ENCODE measurements at places on chromosomes 7 and 10.

- no peak for DNase-seq
Observed at GRCh38 chr7:129723679-129724078, 112.2 kb downstream of the NRF1 start.

DNA sequence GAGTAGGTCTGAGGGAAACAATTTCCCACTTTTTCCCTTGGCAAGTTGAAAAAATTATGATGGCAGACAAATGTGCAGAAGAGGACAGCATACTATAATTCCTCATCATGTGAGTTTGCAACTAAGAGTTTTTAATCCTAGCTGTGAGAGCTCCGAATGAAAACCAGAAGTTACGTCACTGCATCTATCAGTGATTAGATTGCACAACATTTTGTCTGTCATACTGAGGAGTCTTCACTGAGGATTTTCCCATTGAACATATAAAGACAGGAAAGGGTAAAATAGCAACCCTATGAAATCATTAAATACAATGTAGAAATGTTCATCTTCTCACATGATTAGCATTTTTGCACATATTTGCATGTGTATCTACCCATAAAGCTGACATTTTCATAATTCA is 45.8 kb downstream of the ZNF736 start:
- no peak for DNase-seq

DNA sequence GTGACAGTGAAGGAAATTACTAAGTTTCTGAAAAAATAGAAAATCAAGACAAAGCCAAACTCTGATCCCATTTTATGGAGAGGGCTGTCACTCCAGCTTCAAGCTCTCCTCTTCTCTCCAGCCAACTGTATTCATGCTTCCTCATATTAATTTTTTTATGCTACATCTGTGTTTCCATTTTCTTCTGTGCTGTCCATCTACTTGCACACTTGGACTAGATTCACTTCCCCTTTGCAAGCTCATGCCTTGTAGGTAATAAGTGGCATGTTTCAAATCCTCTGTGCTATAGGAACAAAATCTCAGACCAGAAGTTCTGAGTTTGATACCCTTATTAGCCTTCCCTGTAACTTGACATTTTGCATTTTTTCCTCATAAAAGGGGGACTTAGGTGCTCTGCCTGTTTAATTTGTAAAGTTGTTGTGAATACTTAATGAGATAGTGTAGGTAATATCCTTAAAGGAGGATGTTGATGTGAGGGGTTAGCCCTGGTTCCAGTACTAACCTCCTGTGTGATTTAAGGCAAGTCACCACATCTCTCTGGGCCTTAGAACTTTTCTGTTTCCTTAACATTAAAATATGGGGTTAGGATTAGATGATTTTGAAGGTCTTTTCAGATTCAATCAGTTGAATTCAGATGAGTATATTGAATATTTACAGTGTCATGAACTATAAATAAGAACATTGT is 358.8 kb downstream of the BBS9 start:
- no peak for DNase-seq

DNA sequence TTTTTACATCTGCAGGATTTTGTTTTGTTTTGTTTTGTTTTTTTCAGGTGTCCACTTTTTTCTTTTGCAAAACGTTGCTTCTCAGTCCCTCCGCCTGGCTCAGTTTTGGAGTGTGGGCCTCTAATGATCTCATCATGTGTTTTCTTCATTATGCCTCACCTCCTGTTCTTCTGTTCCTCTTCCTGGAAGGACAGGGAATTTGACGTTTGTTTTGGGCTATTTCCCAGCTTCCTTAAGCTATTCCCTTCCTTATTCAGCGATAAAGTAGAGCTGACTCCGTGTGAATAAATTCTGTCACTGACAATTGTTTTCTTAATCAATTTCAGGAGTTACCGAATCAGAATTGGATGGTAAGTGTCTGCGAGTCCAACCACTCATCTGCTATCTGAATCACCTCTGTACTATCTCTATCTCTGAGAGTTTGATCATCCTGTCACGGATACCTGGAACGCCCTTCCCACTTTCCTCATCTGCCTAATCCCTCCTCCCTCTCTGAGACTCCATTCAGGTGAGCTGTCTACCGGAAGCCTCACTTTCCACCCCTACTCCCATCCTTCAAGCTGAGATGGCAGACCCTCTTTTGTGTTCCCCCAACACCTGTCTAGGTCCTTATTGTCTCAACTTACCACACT is 218.4 kb downstream of the GATA3 start:
- DNase-seq: no peak

DNA sequence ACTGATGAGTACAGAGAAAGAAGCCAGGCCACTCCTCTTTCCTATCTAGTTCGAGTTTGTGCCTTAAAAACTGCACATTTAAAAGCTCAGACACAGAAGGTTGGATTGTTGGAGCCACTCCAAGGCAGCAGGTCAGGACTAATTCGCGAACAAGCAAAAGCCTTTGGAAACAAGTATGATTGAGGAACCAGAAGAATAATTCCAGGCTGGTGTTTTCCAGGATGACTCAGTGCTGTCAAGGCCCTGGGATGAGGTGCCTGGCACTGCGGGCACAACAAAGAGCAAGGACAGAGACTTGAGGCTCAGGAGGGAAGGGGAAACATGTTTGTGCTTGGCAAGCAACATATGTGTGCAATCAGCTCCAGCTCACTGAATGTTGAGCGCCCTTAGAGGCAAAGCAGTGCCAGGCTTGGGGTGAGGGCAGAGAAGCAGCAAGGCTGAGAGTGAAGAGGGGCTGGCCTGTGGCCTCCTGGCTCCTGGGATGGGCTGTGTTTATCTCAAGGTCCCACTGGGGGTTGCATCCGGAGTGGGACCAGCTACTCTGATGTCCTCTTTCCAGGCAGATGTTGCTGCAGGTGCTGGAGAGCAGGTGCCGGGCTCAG is 44.1 kb downstream of the VSTM4 start:
- no peak for DNase-seq

GRCh38 chr7:27895551-27895950 is 155.6 kb downstream of the TAX1BP1 start:
- DNase-seq: no peak

DNA sequence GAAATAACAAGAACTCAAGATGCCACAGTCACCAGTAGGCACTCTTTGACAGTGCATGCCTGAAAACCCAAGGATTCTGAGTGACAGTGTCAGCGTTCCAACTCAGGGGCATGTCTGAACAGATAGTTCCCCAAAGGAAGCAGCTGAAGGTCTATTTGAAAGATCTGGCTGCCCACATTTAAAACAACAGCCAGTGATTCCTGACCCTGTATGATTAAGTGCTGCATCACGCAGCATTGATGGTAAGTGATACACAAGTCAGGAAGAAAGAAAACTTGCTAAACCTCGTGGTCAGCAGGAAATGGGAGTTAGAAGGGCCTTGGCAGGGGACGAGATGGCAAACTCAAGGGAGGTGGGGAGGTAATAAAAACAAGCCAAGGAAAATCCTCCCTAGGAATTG is 1013.1 kb downstream of the TYW1 start:
- DNase-seq: no peak

DNA sequence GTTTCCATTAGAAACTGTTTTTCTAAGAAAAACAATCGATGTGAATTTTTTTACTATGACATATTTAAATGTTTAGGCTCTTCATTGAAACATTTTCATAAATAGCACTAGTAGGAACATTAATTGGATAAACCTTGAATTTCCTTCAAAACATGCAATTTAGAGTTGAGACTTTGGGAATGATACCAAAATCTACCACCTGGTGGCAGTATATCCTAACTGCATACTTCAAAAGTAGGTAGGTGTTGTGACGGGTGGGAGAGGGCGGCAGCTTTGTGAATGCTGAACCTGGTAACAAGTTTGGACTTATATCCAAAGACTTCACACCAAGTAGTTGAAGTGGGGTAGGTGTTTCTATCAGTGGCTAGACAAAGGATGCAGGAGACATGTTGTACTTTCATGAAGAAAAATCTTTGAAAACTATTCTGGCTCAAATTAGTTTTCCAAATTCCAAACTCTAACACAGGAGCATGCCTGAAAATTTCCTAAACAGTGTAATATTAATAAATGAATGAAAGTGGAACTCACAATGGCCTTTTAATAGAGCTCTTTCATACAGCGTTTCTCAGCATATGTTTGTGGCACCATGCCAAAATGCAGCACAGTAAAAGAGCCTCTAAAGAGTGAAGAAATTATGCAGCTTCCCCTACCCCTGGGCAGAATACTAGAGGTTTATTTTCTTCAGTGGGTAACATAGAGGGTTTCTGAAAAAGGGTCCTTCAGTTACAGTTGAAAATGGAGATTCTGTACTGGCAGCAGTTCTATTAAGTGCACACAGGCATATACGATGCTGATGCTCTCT is 201.0 kb upstream of the TPK1 start:
- DNase-seq: no peak

GRCh38 chr10:77695186-77695585 is 57.6 kb upstream of the KCNMA1 start:
- no peak for DNase-seq

- DNase-seq: no peak
Observed at GRCh38 chr10:127408112-127408710, 140.9 kb upstream of the NPS start.

- no peak for DNase-seq
Observed at GRCh38 chr7:101453617-101454016, 90.9 kb downstream of the COL26A1 start.

DNA sequence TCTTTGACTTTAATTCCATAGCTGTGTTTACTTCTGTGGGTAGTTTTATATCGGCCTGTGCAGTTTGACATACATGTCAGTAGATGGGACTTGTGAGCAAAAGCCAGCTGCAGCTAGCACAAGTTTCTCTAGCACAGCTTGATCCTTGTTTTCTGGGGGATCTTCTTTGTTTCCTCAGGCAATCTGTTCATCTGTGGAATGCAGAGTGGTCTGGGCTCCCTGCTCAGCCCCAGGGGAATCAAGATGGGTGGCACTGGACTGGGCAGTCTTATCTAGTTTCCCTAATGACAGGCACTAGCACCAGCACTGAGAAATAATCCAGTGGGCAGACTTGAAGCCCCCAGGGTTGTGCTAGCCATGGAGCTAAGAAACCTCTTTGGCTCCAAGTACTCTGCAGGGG is 40.8 kb downstream of the CYP2C19 start:
- no peak for DNase-seq

DNA sequence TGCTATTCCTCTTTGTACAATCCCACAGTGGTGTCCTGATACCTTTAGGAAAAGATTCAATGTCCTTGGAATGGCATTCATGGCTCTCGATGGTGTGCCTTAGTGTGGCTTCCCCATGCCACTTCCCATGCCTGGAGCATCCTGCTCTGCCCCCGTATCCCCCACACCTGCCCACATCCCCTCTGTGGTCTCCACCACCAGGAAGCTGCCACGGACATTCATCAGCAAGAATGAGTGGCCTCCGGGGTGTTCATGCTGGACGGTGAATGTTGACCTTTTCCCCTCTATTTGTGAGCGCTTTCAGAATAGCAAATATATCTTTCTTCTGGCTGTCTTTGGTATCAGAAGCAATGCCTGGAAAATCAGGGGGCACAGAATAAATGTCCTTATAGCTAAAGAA is 262.0 kb upstream of the NRP1 start:
- no peak for DNase-seq

- DNase-seq: no peak
Observed at GRCh38 chr10:53886325-53887300, 914.4 kb downstream of the PCDH15 start.

- DNase-seq: no peak
Observed at GRCh38 chr7:19665399-19666008, 43.3 kb downstream of the POLR1F start.

- no peak for DNase-seq
Observed at GRCh38 chr7:14510268-14510667, 392.3 kb downstream of the DGKB start.

GRCh38 chr10:121988361-121989324 is at the start of gene TACC2:
Gene TACC2, plus strand, starts transcription at chr10:121989163. Its CDS starts 32,819 bp downstream, at chr10:122021982.
- DNase-seq: no peak

GRCh38 chr10:42951486-42952251 is 125.2 kb upstream of the RET start:
- DNase-seq: no peak

DNA sequence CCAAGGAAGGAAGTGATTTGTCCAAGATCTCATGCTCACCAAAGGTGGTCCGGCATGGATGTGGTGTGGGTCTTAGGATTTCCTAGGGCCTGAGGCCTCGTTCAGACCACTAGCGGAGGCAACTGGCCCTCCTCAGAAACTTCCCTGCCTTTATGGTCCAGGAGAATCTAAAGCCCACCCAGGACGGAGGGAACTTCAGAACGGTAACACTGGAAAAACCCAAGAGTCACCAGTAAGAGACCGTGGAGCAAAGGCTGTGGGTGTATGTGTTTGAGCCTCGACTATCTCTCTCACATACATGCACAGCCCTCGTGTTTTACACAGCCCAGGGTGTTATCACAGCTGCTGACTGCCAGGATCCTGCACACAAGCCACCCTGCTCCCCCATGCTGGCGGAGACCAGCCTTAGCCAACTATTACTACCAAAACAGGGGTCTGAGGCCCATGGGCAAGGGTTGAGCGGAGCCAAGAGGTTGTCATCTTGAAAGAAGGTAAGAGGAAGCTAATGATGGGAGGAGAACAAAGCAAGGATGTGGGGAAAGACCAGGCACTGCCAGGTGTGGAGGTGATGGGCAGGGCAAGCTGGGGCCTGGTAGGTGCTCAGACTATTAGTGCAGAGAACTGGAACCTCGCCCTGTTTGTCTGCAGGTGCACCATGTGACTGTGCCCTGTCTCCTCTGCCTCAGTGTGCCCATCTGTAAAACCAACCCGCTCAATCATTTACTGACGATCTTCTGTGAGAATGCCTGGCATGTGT is 170.2 kb upstream of the ZMIZ1 start:
- no peak for DNase-seq

DNA sequence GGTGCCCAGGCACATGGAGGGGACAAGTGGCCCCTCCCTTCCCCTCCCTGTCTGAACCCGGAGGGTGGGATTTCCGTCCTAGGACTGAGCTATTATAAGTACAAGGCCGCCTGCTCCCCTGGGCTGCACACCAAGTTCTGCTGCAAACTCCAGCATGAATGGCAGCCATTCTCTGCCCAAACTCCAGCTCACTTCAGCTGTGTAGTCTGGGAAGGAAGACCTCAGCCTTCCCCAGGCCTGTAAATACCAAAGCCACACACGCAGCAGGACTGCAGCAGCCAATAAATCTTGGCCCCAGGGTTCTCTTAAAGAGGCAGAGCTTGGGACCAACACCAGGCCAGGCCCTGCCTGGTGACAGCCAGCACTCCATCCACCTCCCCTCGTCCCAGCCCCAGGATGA is 291.3 kb upstream of the ZMIZ1 start:
- no peak for DNase-seq

- DNase-seq: no peak
Observed at GRCh38 chr7:150665089-150665748, 20.3 kb upstream of the GIMAP2 start.

- no peak for DNase-seq
Observed at GRCh38 chr10:121322046-121322445, 276.2 kb downstream of the FGFR2 start.

DNA sequence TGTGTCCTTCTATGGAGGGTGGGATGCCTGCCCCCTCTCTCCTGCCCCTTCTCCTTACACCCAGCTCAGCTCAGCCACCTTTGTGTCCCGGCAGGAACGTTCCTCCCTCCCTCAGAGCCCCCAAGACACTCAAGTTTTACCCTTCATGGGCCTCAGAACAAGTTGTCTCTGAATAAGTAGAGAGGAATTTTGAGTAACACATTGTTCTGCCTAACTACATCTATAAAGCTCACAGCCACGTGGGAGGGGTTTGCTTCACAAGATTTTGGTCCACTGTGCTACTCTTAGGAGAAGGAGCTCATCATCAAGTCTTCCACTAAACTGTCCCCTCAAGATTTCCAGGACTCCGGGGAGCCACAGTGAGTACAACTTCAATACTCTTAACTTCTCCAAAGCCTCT is 51.6 kb upstream of the ZNF32 start:
- DNase-seq: no peak

Measured in activated gamma-delta T cell treated with anti-CD3 and anti-CD28 coated beads, Interleukin-2, amount 50 U/mL, for 16 hours (primary cell).